ENCODE measurements at places on chromosomes 1 and 21.

DNA sequence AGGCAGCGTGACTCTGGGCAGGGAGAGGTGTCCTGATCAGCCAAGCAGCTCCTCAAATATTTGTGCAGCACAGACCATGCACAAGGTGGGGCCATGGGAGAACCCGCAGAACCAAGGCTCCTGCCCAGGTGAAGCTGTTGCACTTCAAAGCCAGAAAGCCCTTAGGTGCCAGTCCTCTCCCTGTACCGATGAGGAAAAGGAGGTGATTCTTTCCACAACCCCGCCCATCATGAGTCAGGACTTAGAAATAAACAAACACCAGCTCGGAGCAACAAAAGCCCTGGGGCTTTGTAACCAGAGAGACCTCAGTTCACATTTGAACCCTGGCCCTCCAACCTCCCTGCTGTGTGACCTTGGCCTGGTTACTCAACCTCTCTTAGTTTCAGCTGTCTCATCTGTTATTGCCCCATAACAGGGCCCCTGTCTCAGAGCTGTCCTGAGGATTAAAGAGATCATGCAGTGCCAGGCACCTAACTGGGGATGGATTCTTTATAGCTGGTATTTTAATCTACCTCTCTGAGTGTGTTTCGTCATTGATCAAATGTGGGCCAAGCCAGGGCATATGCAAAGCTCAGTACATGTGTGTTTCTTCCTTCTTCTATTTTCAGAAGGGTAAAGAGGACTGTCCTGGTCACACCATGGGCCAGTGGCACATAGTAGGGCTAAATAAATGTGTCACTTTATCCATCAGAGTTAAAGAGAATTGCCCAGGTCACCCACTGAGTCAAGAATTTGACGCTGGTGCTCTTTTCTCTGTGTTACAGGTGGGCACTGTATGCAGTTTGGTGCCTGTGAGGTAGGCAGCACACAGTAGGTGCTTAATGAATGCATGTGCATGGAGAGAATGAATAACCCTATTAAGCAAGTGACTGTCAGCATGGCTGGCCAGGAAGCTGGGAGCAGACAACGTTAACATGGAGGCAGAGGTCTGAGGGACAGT, 1.4 kb downstream of the LDLRAD1 start:
- peak; percentile 86 for DNase-seq

DNA sequence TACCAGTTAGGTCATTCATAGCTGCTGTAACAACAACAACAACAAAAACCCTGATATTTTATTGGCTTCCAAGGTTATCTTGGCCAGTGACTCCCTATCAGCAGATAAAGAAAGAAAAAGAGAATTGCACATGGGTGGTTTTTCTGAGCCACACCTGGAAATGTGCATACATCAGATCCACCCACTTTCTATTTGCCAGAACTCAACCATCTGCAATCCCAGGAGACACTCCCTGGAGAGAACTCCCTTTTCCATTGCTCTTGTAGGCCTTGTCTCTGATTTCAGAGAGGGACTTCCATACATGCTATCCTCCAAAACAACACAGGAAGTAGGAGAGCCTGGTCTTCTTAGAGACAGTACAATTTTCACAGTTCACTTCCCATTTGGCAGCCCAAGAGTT, 74.9 kb upstream of the ZC3H11B start:
- no peak for DNase-seq

DNA sequence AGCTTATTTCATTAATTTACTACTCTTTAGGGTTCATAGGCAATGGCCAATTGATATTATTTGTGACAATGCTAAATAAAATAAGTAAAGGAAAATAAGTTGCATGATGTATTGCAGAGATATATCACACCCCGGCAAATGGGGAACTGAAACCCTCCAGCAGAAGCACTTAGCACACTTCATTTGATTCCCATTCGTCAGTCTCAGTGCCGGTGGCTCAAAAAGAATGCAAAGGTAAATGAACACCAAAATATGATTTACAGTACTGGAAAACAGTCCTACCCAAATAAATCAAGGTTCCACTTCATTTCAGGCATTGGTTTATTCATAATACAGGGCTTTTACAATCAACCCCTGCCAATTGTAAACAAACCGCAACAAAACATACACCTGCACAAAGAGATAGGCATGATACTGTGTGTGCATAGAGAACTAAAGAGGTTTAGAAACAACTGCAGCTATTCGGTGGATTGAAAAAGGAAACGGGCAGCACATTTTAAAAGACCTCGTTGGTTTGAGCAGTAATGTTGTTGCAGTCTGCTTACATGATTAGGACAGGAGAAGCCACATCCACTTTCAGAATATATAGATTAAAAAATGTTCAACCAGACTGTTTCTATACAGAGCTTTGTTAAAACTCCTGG, 1019.2 kb downstream of the TTLL7 start:
- DNase-seq: no peak

DNA sequence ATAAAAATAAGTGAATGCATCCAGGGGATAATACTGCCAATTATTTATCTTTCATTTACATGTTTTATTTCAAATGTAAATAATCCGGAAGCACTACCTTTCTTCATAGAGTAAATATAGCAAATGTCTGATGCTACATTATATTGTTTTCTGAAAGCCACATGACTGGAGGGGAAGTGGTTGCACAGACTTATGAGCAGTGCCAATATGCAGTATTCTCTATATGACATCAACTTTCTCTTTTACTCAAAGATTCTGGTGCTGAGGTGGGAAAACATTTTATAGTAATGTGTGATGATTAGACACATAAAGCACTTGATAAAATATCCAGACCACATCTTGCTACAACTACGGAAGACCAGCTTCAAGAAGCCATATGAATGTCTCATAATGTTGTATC, 314.7 kb downstream of the NEGR1 start:
- DNase-seq: no peak

Measured in M059J (cell line).